ENCODE measurements at places on chromosomes 12 and 14. TPM values are rescaled to one million over a fixed set of nuclear protein-coding genes. Genes with fewer than 3 reads are reported as not detected.

- no peak for DNase-seq
Measured at GRCh38 chr14:64684091-64684490, 20.1 kb upstream of the PLEKHG3 start.

The RNF212B gene
- total RNA-seq: not detected

DNA sequence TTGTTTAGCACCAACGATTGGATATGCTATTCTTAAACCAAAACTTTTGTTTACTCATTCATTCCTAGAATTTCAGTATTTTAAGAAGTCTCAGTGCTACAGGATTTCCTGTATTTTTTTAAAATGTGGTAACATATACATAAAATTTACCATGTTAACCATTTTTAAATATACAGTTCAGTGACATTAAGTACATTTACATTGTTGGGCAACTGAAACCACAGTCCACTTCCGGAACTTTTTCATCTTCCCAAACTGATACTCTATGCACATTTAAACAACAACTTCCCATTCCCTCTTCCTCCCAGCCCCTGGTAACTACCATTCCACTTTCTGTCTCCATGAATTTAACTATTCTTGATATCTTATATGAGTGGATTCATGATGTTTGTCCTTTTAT, 30.3 kb downstream of the PDE3A start:
- DNase-seq: no peak

DNA sequence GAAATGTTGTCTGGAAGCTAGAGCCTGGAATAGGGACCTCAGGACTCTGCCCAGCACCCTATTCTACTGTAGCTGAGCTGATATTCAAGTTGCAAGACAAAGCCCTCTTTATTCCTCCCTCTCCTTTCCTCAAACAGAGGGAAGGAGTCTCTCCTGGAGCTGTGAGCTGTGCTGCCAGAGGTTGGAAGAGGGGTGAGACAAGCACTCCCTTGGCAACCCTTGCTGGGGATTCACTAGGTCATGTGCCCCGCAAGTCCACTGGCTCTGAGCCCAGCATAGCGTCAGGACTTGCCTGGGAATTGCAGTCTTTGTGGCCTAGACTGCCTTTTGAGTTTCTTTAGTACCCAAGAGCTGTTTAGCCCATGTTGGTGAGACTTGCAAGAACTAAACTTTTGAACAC, 11.4 kb upstream of the ASCL1 start:
- no peak for DNase-seq

The TGM1 gene
- total RNA-seq: 0.40 TPM

The NOVA1 gene
- total RNA-seq: 2.1 TPM

The ART4 gene
- 74.4 TPM for total RNA-seq

DNA sequence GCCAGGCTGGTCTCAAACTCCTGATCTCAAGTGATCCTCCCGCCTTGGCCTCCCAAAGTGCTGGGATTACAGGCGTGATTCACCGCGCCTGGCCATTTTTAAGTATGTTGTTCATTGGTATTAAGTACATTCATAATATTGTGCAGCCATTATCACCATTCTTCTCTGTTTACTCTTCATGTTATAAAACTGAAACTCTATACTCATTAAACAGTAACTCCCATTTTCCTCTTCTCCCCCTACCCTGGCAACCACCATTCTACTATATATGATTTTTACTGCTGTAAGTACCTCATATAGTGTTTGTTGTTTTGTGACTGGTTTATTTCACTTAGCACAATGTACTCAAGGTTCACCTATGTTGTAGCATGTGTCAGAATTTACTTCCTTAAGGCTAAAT, 23.1 kb downstream of the METAP2 start:
- DNase-seq: no peak

- no peak for DNase-seq
Measured at GRCh38 chr14:67319142-67319541, 40.5 kb downstream of the ATP6V1D start.

The ARMH4 gene
- 2.1 TPM for total RNA-seq

GRCh38 chr12:39993268-39993667, 112.6 kb downstream of the SLC2A13 start:
- DNase-seq: no peak

DNA sequence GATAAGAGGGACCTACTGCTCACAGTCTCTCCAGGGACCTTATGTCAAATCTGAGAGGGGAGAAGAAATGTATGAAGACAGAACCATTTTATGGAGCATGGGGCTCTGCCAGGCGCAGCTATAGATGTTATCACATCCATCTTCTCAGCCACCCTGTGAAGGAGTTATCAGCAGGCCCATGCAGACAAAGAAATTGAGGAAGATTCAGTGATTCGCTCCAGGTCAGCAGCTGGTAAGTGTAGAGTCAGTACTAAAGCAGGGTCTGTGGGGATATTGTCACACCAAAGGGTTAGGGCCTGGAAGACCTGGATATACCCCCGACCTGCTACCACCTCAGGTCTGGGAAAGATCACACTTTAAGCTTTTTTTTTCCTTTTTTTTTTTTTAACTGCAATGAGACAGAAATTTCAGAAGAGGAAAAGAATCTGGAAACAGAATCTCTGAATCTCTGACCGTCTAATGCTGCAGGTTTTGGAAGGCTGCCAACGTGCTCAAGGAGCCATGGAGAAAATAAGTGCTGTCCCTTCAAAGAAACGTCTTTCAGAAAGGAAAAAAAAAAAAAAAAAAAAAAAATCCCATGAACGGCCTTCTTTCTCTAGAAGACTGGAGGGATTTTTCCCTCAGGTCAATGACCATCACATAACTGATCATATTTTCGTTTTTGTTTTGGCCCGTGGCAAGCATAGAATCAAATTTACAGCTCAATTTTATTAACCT, 73.3 kb upstream of the PLEKHG7 start:
- DNase-seq: no peak

DNA sequence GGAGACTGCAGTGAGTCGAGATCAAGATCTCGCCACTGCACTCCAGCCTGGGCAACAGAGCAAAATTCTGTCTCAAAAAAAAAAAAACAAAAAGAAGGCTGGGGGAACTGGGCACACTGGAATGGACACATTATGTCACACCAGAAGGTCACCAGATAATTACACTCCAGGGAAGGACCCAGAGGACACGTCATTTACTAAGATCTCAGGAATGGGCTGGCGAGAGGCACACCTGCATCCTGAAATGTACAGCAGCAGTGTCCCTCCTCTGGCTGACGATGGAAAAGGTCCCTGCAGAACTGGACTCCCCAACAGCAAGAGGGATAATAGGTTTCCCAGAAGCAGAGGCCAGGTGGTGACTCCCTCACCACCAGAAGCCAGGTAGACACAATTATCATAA, 243.5 kb downstream of the BCL11B start:
- DNase-seq: no peak

The OR4K1 gene
- total RNA-seq: not detected

The SELPLG gene
- total RNA-seq: 0.07 TPM

DNA sequence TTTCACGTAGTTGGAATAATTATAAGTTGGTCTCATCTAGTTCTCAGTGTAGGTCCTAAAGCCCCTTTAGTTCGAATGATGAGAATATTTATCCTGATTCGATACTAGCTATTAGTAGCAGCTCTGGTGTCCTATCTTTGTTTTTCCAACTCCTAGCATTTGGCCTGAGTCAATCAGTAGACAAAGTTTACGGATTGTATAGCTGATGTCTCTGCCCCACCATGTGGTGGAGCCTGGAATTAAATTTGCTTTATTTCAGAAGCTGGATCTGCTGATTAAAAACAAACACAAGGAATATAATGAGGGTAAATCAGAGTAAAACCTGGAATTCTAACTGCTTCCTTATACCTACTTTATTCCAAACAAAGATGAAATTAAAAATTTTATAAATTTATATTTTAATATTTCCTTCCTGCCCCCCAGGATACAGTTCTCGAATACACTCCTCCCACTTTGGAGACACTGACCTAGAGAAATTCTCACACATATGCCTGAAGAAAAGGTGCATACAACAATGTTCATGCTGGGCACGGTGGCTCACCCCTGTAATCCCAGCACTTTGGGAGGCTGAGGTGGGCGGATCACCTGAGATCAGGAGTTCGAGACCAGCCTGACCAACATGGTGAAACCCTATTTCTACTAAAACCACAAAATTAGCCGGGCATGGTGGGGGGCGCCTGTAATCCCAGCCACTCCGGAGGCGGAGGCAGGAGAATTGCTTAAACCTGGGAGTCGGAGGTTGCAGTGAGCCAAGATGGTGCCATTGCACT, 7.6 kb upstream of the BRMS1L start:
- DNase-seq: no peak

DNA sequence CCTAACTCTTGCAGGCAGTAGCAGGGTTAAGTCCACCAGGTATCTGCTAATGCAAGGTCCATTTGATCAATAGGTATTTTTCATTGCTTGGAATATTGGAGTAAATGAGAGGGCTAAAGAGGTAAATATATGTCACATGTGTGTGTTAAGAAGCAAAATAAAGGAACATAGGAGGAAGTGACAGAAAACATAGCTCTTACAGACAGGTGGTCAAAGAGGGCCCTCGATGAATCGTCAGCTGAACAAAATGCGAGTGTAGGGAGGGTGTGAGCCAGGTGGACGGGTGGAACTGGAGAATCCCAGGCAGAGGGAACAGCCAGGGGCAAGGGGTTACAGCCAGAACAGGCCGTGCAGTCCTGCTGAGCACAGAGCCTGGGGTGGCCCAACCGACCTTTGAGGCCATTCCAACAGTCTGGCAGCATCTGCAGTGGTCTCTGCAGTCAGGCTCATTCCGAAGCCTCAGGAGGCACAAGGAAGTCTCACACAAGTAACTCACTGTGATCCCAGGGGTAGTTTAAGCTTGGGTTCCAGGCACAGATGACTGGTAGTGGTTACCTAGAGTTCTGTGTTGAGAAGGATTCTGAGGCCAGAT, 43.2 kb downstream of the CCDC88C start:
- DNase-seq: no peak

GRCh38 chr14:100711493-100711892, 15.2 kb upstream of the DLK1 start:
- no peak for DNase-seq

GRCh38 chr12:25308756-25309155, 58.0 kb upstream of the KRAS start:
- DNase-seq: no peak

DNA sequence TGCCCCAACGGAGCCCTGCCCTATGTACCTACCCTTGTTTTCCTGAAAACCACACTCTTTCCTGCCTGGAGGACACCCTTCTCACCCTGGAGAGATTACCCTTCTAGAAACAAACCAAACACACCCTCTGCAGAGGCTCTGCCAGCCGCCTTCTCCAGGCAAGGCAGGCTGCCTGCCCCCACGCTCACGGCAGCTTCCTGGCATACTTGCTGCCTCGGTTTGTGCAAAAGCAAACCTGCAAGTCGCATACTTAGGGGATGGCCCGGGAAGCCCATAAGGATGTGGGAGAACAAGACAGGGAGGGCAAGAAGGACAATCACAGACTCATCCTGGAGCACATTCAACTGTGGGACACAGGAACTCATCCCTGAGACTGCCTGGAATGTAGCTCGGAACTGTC, 154.0 kb upstream of the DIO3 start:
- DNase-seq: no peak

- no peak for DNase-seq
Measured at GRCh38 chr12:57133916-57134315, 5.6 kb downstream of the LRP1 start.

The BDKRB2 gene
- total RNA-seq: not detected

The OR6C2 gene
- total RNA-seq: not detected

DNA sequence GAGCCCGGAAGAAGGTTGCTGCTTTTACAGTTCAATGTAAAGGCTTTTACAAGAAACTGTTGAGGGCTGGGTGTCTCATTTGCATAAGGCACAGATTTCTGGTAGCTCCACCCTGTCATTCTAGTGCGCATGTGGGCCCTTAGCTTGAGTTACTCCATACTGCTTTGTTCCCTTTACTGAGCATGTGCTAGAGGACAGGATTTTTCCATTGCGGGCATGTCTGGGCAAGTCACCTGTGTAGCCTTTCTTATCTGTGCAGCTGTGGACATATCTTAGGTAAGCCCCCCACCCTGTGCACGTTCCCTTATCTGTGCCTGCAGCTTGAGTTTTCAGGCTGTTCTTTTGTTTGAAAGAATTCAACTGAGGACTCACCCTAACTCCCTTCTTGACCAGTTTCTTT, 56.2 kb upstream of the ARHGAP5 start:
- DNase-seq: no peak

The LRP1 gene
- total RNA-seq: 4.6 TPM

The ACRBP gene
- 0.11 TPM for total RNA-seq

The BCL11B gene
- 0.14 TPM for total RNA-seq

- peak; percentile 46 for DNase-seq
Measured at GRCh38 chr12:105930557-105931503, 207.9 kb downstream of the NUAK1 start.

DNA sequence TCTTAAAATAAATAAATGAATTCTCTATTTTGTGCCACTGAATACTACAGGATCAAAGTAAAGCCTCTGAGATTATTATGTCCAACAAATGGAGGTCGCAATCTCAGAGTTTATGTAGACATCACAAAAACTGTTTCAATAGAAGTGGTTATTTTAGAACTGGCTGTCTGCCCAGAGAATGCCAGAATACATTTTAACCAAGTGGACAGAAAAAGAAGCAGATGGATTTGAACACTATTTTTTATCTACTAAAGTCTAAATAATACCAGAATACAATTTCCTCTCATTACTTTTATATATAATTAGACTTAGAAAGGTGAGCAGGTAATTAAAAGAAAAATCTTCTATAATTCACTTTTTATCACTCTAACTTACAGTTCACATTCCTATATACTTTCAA, 118.3 kb downstream of the MED13L start:
- DNase-seq: no peak

DNA sequence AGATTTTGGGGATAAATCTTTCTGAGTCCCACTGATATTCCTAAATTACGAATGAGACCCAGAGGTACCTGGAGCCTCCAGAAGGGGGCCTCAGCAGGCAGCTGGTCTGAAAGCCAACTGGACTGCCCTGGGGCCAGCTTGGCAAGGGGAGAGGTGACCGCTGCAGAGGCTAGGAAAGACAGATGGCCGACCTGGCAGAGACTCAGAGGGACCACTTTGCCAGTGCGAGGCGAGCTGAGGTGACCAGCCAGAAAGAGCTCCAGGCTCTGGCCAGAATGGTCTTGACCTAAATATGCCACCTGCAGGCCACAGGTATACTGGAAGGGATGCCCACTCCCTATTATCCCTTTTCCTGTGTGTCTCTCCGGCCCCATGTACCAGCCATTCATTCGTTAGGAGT, 256.8 kb upstream of the GARIN6 start:
- DNase-seq: no peak

DNA sequence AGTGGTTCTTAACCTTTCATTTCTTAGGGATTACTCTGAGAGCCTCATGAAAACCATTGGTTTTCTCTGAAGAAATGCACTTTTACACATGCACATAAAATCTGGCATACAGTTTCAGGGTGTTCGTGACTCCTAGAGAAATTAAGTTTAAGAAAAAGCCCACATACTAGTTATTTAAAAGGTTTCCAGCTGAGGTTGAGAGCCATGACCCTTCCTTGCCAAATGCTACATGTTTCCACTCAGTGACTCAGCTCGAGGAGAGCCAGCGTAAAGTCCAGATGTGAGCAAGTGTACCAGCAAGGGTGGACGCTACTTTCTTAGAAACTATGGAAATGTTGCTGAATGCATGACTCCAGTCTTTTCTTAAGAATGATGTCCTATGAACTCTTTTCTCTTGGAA, 42.7 kb upstream of the FLRT2 start:
- no peak for DNase-seq

GRCh38 chr12:97645726-97646125, 183.1 kb downstream of the RMST start:
- DNase-seq: no peak
